Amniotic epithelial cell (primary cell): ENCODE measurements at places on chromosomes 3 and 15.

GRCh38 chr3:183106635-183107034 lies 7.3 kb upstream of the MCCC1 start:
- no peak for DNase-seq

GRCh38 chr3:128799653-128800052 lies 73.7 kb downstream of the RAB7A start:
- DNase-seq, result peak; percentile 37

DNA sequence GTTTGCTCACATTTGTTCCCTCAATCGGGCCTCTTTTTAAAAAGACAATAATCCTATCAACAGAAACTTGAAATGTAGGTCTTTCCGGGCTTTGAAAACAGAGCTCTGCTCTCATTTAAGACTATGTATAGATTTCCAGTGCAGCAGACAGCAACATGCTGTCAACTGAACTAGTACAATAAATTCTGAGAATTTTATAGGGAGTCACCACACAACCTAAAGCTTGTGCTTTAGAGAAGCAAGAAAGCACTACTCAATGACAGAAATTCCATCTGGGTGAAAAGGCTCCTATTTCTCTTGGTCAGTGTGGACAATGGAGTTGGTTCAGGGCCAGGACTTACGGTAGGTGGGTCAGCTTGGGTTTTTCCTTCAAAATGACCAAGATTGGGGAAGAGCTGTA lies 583.5 kb downstream of the ROBO1 start:
- DNase-seq, result no peak

DNA sequence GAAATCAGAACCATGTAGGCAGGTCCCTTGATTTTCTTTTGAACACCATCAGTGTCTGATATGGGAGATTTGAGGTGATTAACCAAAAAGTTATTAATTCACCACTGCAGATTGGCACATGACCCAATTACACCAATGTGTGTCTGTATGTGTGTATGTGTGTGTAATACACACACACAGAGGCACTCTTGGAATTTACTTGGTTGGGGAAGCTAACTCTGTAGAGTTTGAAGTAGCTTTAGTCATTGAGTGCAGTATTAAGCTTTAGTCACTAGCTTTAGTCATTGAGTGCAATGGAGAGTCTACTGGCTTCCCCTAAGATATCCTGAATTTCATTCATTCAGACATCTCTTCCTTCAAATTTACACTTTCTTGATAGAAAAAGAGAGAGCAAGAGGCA lies 109.4 kb upstream of the C15orf61 start:
- DNase-seq, result no peak

- peak; percentile 67 for DNase-seq
Observed at GRCh38 chr3:20511863-20512505, 326.0 kb upstream of the SGO1 start.

DNA sequence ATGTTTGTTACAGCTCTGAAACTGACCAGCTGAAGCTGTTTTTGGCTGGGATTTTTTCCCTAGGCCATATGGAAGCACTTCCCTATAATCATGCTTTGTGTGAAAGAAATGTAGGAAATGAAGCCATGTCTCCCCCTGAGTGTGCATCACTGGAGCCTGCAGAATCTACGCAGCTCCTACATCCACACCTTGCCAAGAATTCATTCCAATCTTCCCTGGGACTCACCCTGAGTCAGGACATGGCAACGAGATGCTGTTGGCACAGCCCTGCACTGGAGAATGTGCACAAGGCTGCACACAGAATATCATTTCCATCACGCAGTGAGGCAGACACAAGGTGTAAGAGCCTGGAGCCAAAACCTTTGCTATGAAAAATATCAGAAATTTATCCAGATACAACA lies 189.5 kb downstream of the ADAMTSL3 start:
- peak; percentile 40 for DNase-seq

- peak; percentile 85 for DNase-seq
Observed at GRCh38 chr3:86968244-86968932, 22.6 kb downstream of the VGLL3 start.

GRCh38 chr3:54123776-54124196 lies 1.4 kb downstream of the CACNA2D3 start:
- peak; percentile 7 for DNase-seq
